Neural cell (in vitro differentiated cells): ENCODE measurements at places on chromosomes 3 and 15. TPM values are rescaled to one million over a fixed set of nuclear protein-coding genes. Genes with fewer than 3 reads are reported as not detected.

INSYN1 gene
- polyA plus RNA-seq, result 21.3 and 23.6 TPM in 2 replicates

CHRD gene
- 2.9 and 4.8 TPM in 2 replicates for polyA plus RNA-seq

NLGN1 gene
- 2.7 and 7.1 TPM in 2 replicates for polyA plus RNA-seq

CEP152 gene
- 1.3 TPM in 2 replicates for polyA plus RNA-seq

EPHA3 gene
- 32.7 and 33.0 TPM in 2 replicates for polyA plus RNA-seq

CELF6 gene
- 68.6 and 90.1 TPM in 2 replicates for polyA plus RNA-seq
